ENCODE measurements at places on chromosomes 3 and 15.

GRCh38 chr3:64110071-64110470 is 86.8 kb upstream of the PSMD6 start:
- DNase-seq, result no peak

DNA sequence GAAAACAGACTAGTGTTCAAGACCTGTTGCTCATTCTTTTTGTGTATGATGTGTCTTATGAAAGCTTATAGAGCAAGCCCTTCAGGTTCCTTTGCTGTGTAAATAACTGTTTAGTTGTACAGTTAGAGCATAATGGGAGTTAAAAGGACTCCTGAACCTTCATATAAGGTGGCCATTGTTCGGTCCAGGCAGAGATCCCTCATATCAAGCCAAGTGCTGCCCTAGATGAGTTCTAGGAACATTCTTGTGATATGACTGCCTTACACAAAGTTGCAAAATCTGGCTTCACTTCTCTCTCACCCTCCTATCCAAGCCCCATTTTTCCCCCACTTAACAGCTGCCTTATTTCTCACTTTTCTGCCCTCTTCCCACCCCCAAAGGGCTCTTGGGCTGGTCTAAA is 26.9 kb downstream of the GYG1 start:
- DNase-seq, result no peak

GRCh38 chr15:42448281-42448680 is 42.7 kb downstream of the ZNF106 start:
- no peak for DNase-seq

DNA sequence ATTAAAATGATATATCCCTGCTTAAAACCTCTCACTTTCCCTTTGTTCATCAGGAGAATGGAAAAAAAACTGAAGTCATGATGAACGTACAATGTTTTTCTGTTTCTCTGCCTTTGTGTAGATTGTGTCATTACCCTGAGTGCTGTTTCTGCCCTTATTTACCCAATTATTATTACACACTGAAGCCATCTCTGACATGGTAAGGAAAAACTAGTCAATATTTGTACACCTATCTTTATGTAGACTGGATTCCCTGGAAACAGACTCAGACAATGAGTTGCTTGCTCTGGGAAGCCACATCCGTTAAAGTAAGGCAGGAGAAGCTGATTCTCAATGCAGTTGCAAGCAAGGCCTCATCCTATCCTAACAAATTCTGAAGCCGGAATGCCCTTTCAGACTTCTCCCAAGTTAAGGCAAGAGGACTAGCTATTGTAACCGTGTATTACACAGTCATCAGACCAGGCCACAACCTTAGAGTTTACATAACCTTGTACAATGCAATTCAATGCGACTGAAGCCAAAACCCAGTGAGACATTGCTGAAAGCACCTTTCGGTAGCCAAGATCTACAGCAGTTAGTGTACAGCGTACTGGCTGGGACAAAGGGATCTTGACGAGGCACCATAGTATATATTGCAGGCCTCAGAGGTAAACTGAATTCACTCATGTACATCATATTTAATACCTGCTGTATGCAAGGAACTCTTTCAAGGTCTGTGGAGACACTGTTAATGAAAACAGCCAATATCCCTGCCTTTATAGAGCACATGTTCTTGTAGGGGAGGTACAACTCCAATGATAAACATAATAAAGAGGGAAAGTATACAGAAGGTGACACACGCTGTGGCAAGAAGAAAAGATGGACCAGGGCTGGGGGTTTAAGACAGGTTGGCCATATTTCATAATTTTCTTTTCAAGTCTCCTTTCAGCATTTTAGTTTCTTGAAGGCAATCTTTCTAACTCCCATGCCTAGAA is 1040.8 kb upstream of the SEMA6D start:
- DNase-seq, result no peak

DNA sequence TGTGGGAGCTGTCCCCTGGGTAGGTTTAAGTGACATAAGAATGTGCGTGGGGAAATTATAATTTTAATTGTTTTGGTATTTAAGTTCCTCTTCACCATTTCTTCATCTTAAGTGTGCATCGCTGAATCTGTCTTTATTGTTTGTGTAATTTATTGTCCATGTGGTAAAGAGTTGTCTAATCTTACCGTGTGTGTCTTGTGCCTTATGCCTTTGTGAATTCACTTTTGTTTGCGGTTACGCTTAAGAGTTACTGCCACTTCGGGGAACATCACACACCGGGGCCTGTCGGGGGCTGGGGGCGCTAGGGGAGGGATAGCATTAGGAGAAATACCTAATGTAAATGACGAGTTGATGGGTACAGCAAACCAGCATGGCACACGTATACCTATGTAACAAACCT is 767 bp downstream of the WDR48 start:
- peak; percentile 5 for DNase-seq

Measured in A172 (cell line).